ENCODE measurements at places on chromosomes 7 and 10. TPM values are rescaled to one million over a fixed set of nuclear protein-coding genes. Genes with fewer than 3 reads are reported as not detected.

PIK3AP1 gene
- total RNA-seq = 0.73 TPM

SFTPA1 gene
- 0.69 TPM for total RNA-seq

SYT15B gene
- 2.4 TPM for total RNA-seq

BBS9 gene
- total RNA-seq = 25.4 TPM

DNA sequence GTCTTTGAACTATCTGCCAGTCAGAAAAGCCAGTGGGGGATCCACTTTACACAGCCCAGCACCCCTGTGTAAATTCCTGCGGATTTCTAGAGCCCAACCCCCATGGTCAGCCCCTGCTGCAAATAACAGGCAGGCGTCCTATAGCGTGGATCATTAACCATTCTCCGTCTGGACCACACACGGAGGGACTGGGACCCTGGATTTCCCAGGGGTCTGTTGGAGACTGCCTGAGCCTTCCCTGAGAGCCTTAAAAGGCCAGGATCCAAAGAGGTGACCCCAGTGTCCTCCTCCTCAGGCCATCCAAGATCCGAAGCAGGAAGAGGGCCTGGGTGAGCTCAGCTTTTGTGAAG is 11.2 kb upstream of the GRID1 start:
- ATAC-seq = no peak

GRCh38 chr7:114922652-114923402 is 933 bp downstream of the MDFIC start:
- peak; percentile 81 for ATAC-seq

GRCh38 chr7:140698477-140698876 is 2.0 kb downstream of the NDUFB2 start:
- ATAC-seq = no peak

DNA sequence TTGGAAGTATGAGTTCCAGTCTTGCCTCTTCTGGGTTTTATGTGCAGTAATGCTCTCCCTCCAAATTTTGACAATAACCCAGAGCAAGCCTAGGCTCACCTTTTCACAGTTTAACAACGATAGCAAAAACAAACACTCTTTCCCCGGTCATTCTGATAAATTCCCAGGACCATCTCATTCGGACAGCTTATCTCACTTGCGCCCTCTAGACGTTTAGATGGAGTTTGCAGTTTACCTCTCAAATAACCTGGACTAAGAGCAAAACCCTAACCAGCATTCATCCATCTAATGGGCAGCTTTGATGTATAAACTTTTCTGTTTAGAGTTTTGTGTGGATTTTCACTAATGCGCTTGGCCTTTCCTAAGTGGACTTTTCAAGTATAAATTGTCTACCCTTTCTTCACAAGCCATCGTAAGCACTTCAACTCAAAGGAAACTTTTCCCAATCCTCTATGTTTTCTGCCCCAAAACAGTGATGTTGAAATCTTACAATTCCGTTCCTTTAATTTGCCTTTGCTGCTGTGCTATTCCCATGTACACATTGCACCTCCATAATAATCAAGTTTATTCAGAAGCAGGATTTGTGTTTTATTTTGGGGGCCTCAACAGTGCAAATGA is 114.9 kb downstream of the HDAC9 start:
- ATAC-seq = no peak

- ATAC-seq = no peak
Observed at GRCh38 chr7:114112806-114113205, 194.0 kb upstream of the PPP1R3A start.

- no peak for ATAC-seq
Observed at GRCh38 chr7:9307131-9307530, 873.7 kb downstream of the NXPH1 start.

- no peak for ATAC-seq
Observed at GRCh38 chr10:25522294-25522693, 347.5 kb downstream of the GPR158 start.

GRCh38 chr10:28806951-28807759 is 129.8 kb downstream of the BAMBI start:
- no peak for ATAC-seq

DNA sequence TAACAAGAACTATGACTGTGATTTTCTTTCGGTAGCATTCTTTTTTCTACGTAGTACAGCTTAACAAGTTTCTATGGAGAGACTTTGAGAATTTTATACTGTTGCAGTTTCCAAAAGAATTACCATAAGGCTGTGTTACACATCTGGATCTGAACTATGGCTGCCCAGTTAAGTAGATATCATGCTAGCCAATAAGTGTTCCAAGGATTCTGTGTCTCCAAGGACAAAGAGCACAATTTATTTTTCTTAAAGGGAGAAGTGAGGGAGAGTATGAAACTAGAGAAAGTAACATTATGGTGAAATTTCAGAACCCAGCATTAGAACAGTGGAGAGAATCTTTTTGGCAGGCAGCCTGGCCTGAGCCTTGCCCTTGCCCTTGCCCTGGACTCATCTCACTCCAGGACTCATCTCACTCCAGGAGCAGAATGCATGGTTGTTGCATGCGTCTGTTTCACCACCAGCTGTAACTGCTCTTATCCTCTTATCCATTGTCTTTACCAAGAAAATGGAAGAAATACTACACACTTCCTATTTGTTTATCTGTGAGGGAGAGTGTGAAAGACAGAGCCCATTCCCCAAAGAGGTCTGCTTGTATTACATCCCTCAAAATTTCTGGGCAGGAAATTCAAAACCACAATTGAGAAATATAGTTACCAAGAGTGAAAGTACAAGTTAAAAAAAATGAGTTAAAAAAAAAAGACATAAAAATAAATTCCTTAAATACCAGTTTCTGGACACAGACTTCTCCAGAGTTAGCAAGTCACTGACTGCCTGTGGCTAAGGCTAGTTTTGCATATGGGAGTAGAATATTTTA is 1067.5 kb downstream of the NRG3 start:
- ATAC-seq = no peak

GRCh38 chr7:155741805-155742204 is 70.5 kb downstream of the SHH start:
- ATAC-seq = no peak

DNA sequence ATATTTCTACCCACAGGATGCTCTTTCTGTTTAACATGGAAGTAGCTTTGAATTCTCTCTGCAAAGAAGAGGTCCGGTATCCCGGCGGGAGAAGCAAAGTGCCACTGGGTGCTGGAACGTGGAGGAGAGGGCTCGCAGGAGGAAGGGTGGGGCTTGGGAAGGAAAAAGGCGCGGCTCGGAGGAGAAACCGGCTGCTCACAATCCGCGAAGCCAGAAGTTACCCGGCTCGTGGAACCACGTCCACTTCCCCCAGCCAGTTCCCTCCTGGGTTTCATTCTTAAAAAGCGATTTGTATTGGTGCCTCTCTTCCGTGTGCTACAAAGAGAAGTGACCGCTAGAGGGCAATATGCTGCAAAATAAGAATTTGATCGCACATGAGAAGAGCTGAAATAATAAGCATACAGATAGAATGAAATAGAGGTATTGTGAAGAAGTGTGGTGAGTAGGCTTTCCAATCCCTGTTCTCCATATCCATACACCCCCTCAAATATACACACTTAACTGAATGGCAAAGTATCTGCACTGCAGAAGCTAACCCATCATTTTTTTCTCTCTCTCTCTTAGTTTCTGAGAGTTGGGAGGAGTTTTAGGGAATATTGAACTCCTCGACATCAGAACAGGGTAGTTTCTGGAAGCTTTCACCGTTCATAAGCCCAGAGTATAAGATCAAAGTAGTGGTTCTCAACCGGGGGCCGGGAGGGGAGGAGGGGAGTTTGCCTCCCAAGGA is 31.1 kb downstream of the TRIL start:
- peak; percentile 90 for ATAC-seq

DNA sequence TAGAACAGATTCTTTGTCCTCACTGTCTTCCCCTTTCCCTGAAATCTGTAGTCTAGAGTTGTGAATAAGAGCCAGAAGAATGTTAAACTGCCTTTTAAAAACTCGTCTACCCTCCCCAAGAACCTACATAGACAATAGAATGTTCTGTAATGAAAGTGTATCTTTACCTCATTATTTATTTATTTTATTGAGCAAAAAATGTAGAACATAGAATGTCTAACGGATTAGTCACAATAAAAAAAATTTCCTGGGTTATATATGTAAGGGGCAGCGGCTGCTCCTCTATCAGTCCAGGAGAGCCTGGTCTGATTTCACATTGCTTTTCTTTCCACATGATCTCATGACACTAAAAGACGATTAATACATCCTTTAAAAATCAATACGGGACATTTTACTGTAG is 135.7 kb downstream of the SDK1 start:
- ATAC-seq = peak; percentile 25

GRCh38 chr10:91799612-91799975 is 1.4 kb downstream of the TNKS2 start:
- ATAC-seq = no peak
